ENCODE measurements at places on chromosomes 1 and 21.

- no peak overlapping the region for H3K4me3 ChIP-seq
- H3K27me3 ChIP-seq = no peaks in the 10 kb centered on the region
- no peak overlapping the region for H3K27ac ChIP-seq
- DNase-seq = no peak
Observed at GRCh38 chr1:169572187-169572586, 14.1 kb downstream of the F5 start.

DNA sequence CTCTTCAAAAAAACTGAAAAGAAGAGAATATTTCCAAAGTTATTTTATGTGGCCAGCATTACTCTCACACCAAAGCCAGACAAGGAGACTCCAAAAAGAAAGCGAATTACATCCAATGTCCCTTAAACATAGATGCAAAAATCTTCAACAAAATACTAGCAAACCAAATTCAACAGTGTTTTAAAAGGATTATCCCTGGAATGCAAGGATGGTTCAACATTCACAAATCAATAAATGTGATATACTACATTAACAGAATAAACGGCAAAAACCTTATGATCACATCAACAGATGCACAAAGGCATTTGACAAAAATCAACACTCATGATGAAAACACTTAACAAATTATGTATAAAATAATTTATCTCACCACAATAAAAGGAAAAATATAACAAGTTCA is 207.8 kb downstream of the DENND1B start:
- no peaks in the 10 kb centered on the region for H3K4me1 ChIP-seq
- H3K4me3 ChIP-seq = no peak overlapping the region
- no peak for DNase-seq
- H3K27me3 ChIP-seq = no peaks in the 10 kb centered on the region

- H3K36me3 ChIP-seq = peaks cover 6% of the 10 kb centered on the region
- H3K27ac ChIP-seq = peak overlapping the region; percentile 93
- peaks cover 48% of the 10 kb centered on the region for H3K4me1 ChIP-seq
- DNase-seq = peak; percentile 62
Observed at GRCh38 chr1:89780721-89781120, 40.1 kb upstream of the LRRC8D start.

- H3K4me3 ChIP-seq = no peak overlapping the region
- H3K27ac ChIP-seq = no peak overlapping the region
- no peaks in the 10 kb centered on the region for H3K4me1 ChIP-seq
- H3K27me3 ChIP-seq = peaks cover 2% of the 10 kb centered on the region
- H3K36me3 ChIP-seq = no peaks in the 10 kb centered on the region
Observed at GRCh38 chr1:172960019-172960418, 90.7 kb downstream of the TNFSF18 start.

DNA sequence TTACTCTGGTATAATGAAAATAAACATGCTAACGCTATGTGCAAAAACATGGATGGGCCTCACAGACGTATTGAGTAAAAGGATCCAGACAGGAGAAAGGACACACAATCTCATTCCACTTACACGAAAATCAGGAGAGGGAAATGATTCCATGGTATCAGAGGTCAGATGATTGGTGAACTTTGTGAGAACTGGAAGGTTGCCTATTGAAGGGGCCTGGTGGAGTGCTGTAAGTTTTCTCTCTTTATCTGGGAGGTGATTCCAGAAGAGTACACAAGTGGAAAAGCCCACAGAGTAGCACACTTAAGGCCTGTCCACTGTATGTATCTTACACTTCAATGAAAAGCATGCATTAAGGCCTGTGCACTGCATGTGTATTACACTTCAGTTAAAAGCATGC is 9.6 kb downstream of the GSTM2 start:
- no peaks in the 10 kb centered on the region for H3K27me3 ChIP-seq
- no peak for DNase-seq
- H3K27ac ChIP-seq = no peak overlapping the region
- H3K4me1 ChIP-seq = no peaks in the 10 kb centered on the region
- no peaks in the 10 kb centered on the region for H3K36me3 ChIP-seq
- no peak overlapping the region for H3K4me3 ChIP-seq

GRCh38 chr1:82125119-82125518 is 324.4 kb downstream of the ADGRL2 start:
- no peak overlapping the region for H3K4me3 ChIP-seq
- H3K27ac ChIP-seq = no peak overlapping the region
- H3K27me3 ChIP-seq = no peaks in the 10 kb centered on the region
- H3K36me3 ChIP-seq = no peaks in the 10 kb centered on the region
- no peaks in the 10 kb centered on the region for H3K4me1 ChIP-seq

DNA sequence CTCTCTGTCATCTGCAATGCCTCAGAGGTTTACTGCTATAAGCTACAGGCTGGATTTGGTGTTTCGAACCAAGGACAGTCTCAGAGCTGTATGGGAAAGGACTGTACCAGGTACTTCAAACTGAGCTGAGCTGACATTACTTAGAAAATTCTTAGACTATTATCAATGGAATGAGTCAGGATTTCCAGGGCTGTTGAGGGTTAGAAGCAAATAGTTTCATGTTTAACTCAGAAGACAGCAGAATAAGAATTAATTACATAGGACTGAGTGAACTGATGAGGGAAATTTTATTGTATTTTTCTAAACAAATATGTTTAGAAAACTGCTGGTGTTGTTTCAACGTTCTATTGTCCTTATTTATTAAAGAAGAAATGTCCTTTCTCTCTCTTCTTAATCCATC is 74.3 kb upstream of the CAPZB start:
- H3K4me3 ChIP-seq = no peak overlapping the region
- H3K36me3 ChIP-seq = no peaks in the 10 kb centered on the region
- H3K27me3 ChIP-seq = peaks cover 6% of the 10 kb centered on the region
- H3K4me1 ChIP-seq = no peaks in the 10 kb centered on the region

DNA sequence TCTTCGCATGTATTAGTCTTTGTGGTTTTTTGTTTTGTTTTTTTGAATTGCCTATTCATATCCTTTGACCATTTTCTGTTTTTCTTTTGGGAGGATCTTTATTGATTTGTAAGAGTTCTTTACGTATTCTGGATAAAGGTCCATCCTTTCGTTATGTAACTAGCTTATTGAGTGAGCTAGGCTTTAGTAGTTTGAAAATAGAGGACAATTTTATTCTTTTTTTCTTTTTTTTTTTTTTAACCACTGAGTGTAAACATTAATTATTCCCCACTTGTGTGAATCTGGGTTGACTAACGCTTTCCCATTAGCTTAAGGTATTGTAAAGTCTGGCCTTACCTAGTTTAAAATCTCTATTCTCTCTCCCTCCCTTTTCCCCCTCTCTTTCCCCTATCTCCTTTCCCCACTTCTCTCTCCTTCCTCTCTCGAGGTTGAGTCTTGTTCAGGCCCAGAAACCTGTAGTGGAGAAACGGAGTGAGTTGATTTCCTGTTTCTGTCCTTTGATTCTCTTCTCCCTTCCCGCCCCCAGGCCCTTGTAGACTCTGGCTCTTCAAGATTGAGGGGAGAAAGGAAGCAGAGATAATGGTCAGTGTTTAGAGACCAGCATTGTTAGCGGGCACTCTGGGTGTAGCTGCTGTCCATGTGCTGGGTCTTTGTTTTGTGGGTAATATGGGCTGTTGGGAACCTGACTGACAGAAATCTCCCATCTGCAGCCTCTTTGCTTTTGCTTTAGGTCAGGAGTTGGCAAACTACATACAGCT is 1.5 kb downstream of the MORC3 start:
- no peaks in the 10 kb centered on the region for H3K27me3 ChIP-seq
- H3K27ac ChIP-seq = peak overlapping the region; percentile 97
- peak; percentile 23 for DNase-seq
- H3K4me1 ChIP-seq = peaks cover 35% of the 10 kb centered on the region
- peak overlapping the region; percentile 94 for H3K4me3 ChIP-seq
- H3K36me3 ChIP-seq = peaks cover 27% of the 10 kb centered on the region

- no peak overlapping the region for H3K4me3 ChIP-seq
- no peak overlapping the region for H3K27ac ChIP-seq
- no peaks in the 10 kb centered on the region for H3K36me3 ChIP-seq
- H3K27me3 ChIP-seq = peaks cover 70% of the 10 kb centered on the region
- H3K4me1 ChIP-seq = peaks cover 7% of the 10 kb centered on the region
Observed at GRCh38 chr1:38817267-38818174, 42.1 kb downstream of the RRAGC start.

GRCh38 chr1:20830378-20830777 is 43.3 kb upstream of the HP1BP3 start:
- no peak overlapping the region for H3K27ac ChIP-seq
- no peak overlapping the region for H3K4me3 ChIP-seq
- DNase-seq = no peak
- no peaks in the 10 kb centered on the region for H3K27me3 ChIP-seq
- H3K36me3 ChIP-seq = peaks cover 25% of the 10 kb centered on the region
- no peaks in the 10 kb centered on the region for H3K4me1 ChIP-seq

GRCh38 chr1:209854196-209854595 is 26.4 kb downstream of the UTP25 start:
- no peak for DNase-seq
- H3K4me1 ChIP-seq = no peaks in the 10 kb centered on the region
- H3K36me3 ChIP-seq = peaks cover 32% of the 10 kb centered on the region
- no peak overlapping the region for H3K27ac ChIP-seq
- H3K27me3 ChIP-seq = no peaks in the 10 kb centered on the region
- no peak overlapping the region for H3K4me3 ChIP-seq

GRCh38 chr1:210730023-210730422 is 401.3 kb downstream of the HHAT start:
- H3K4me1 ChIP-seq = no peaks in the 10 kb centered on the region
- H3K4me3 ChIP-seq = no peak overlapping the region
- no peak for DNase-seq
- H3K27me3 ChIP-seq = peaks cover 2% of the 10 kb centered on the region

GRCh38 chr1:184379111-184379752 is 7.6 kb upstream of the C1orf21 start:
- H3K36me3 ChIP-seq = no peaks in the 10 kb centered on the region
- no peaks in the 10 kb centered on the region for H3K4me1 ChIP-seq
- H3K27me3 ChIP-seq = peaks cover 17% of the 10 kb centered on the region
- H3K27ac ChIP-seq = no peak overlapping the region
- DNase-seq = no peak

DNA sequence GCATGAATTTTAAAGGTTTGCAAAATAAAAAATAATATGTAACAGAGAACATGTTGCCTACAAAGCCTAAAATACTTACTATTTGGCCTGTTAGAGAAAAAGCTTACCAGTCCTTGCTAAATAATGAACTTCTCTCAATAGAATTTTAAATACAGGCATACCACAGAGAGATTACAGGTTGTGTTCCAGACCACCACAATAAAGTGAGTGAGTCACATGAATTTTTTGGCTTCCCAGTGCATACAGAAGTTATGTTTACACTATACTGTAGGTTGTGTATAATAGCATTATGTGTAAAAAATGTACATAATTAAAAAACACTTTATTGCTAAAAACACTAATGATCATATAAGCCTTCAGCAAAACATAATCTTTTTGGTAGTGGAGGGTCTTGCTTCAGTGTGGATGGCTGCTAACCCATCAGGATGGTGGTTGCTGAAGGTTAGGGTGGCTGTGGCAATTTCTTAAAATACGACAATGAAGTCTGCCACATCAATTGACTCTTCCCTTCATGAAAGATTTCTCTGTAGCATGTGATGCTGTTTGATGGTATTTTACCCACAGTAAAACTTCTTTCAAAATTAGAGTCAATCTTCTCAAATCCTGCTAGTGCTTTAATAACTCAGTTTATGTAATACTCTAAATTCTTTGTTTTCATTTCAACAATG is 48.6 kb downstream of the SCYL3 start:
- peaks cover 86% of the 10 kb centered on the region for H3K36me3 ChIP-seq
- no peak for DNase-seq
- H3K4me1 ChIP-seq = peaks cover 3% of the 10 kb centered on the region
- H3K27ac ChIP-seq = no peak overlapping the region
- no peak overlapping the region for H3K4me3 ChIP-seq
- H3K27me3 ChIP-seq = no peaks in the 10 kb centered on the region

- H3K27ac ChIP-seq = no peak overlapping the region
- H3K36me3 ChIP-seq = no peaks in the 10 kb centered on the region
Observed at GRCh38 chr1:82073071-82073470, 272.3 kb downstream of the ADGRL2 start.

GRCh38 chr1:39922251-39922688 is 20.6 kb upstream of the MYCL start:
- H3K4me1 ChIP-seq = no peaks in the 10 kb centered on the region
- H3K4me3 ChIP-seq = no peak overlapping the region
- no peaks in the 10 kb centered on the region for H3K27me3 ChIP-seq
- DNase-seq = no peak
- no peak overlapping the region for H3K27ac ChIP-seq

DNA sequence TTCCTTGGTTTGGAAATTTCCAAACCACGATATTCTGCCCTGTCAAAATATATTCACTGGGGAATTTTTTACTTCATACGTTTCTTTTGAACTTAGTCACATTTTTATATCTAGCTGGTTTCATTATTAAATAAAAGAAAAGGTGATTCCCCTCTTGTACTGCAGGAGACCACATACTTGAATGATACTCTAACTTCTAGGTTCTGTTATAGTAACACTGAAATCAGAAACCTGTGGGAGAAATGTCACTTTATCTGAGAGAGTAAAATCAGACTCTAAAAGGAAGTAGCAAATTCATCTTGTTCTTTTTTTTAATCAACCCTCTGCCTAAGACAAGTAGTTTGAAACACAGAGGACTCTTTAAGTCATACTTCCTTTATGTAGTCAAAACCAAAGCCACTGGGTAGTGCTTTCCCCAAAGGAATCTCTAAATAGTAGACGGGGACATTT is 34.4 kb downstream of the MRPL39 start:
- H3K27ac ChIP-seq = peak overlapping the region; percentile 97
- H3K36me3 ChIP-seq = peaks cover 94% of the 10 kb centered on the region

DNA sequence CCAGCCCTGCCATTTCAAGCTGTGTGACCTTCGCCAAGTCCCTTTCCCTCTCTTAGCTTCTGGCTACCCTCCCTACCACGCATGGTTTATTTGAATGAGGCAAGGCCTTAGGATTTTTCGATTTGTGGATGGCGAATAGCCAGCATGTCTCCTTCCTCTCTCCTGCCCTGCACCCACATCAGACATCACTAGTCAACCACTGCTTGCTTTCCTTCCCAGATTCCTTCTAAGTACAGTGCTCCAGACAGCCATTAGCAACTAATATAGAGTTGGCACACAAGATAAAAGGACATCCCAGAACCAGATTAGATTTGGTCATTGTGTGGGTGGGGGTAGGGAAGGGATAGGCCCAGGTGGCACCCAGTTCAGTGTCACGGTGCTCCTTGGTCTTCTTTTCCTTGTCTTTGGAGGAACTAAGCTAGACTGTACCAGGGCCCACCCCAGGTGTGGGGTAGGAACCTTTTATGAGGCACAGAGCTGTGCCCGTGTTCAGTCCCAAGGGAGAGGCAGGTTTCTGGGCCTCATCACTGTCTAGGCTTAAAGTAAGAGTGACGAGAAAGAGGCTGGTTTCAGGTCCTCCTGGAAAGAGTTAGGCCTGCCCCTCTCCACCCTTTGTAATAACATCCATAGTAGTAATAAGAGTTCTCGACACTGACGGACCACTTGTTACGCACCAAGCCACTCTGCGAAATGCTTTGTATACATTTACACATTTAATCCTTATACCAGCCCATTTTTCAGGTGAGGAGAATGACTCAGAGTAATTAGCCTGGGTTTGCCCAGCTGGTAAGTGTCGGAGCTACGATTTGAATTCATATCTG is 8.6 kb downstream of the ALPL start:
- no peaks in the 10 kb centered on the region for H3K4me1 ChIP-seq
- DNase-seq = no peak
- H3K27ac ChIP-seq = no peak overlapping the region
- H3K27me3 ChIP-seq = peaks cover 4% of the 10 kb centered on the region
